Nasal cavity respiratory epithelium epithelial cell of viscerocranial mucosa (primary cell): ENCODE measurements at places on chromosomes 3 and 15. TPM values are rescaled to one million over a fixed set of nuclear protein-coding genes. Genes with fewer than 3 reads are reported as not detected.

Gene ACKR4
- total RNA-seq: not detected in 2 replicates

Gene CDHR4
- not detected in 2 replicates for total RNA-seq

Gene GOLGA8N
- total RNA-seq: 1.4 and 3.1 TPM in 2 replicates

Gene AMIGO3
- not detected in 2 replicates for total RNA-seq

Gene APH1B
- 4.0 and 4.1 TPM in 2 replicates for total RNA-seq

Gene NEDD4
- total RNA-seq: 74.7 and 78.6 TPM in 2 replicates

Gene GPR156
- under 0.01 and 0.14 TPM in 2 replicates for total RNA-seq

Gene RBM5
- 103 and 202 TPM in 2 replicates for total RNA-seq

Gene CPNE9
- total RNA-seq: not detected in 2 replicates

Gene NMNAT3
- total RNA-seq: 6.8 and 10.6 TPM in 2 replicates

Gene RPL35A
- total RNA-seq: 444 and 783 TPM in 2 replicates

Gene IMPG2
- total RNA-seq: under 0.01 and 0.14 TPM in 2 replicates

Gene SLC22A14
- total RNA-seq: 0.34 and 0.57 TPM in 2 replicates

Gene MYO5A
- 56.9 and 60.5 TPM in 2 replicates for total RNA-seq

Gene CD80
- total RNA-seq: not detected in 2 replicates

Gene GALNT15
- 0.07 and 0.34 TPM in 2 replicates for total RNA-seq

Gene APOD
- 0.34 and 3.2 TPM in 2 replicates for total RNA-seq

Gene IGSF10
- total RNA-seq: under 0.01 TPM in 2 replicates

Gene UCN2
- 2.4 and 12.2 TPM in 2 replicates for total RNA-seq

Gene POLQ
- total RNA-seq: 0.50 and 1.0 TPM in 2 replicates

Gene RARRES1
- total RNA-seq: 1.4 TPM in 1 of 2 replicates, not detected in the other

Gene TRAT1
- total RNA-seq: not detected in 2 replicates

Gene PRSS50
- under 0.01 TPM in 1 of 2 replicates, not detected in the other for total RNA-seq

Gene SPSB4
- total RNA-seq: 0.34 TPM in 1 of 2 replicates, not detected in the other

Gene P3H2
- total RNA-seq: 9.5 and 14.0 TPM in 2 replicates

Gene ALG1L2
- not detected in 2 replicates for total RNA-seq

Gene EID1
- 70.7 and 73.7 TPM in 2 replicates for total RNA-seq

Gene C3orf22
- not detected in 2 replicates for total RNA-seq

Gene TMC3
- not detected in 2 replicates for total RNA-seq

Gene FILIP1L
- 2.7 and 8.5 TPM in 2 replicates for total RNA-seq

Gene KIF7
- total RNA-seq: 2.0 and 2.7 TPM in 2 replicates

Gene GJD2
- not detected in 2 replicates for total RNA-seq

Gene NANOGP8
- total RNA-seq: 0.07 TPM in 1 of 2 replicates, not detected in the other

Gene ALCAM
- total RNA-seq: 178 and 349 TPM in 2 replicates

Gene CRYBG3
- total RNA-seq: 17.8 and 32.2 TPM in 2 replicates

Gene ANKRD34C
- not detected in 2 replicates for total RNA-seq

Gene NEK11
- total RNA-seq: 4.4 and 8.0 TPM in 2 replicates

Gene PRICKLE2
- total RNA-seq: 2.4 and 29.0 TPM in 2 replicates

Gene C2CD4B
- under 0.01 and 0.28 TPM in 2 replicates for total RNA-seq

Gene WDR76
- 1.4 and 1.6 TPM in 2 replicates for total RNA-seq

Gene RTP4
- total RNA-seq: under 0.01 and 1.1 TPM in 2 replicates

Gene CCR8
- not detected in 2 replicates for total RNA-seq

Gene TPRG1
- 0.34 and 1.3 TPM in 2 replicates for total RNA-seq

Gene AAGAB
- 74.2 and 96.0 TPM in 2 replicates for total RNA-seq

Gene KCNMB3
- total RNA-seq: 0.34 and 1.1 TPM in 2 replicates

Gene GMNC
- total RNA-seq: under 0.01 TPM in 1 of 2 replicates, not detected in the other

Gene TGM4
- 0.28 and 0.34 TPM in 2 replicates for total RNA-seq

Gene ECE2
- total RNA-seq: not detected in 2 replicates

Gene CLSTN2
- under 0.01 and 0.21 TPM in 2 replicates for total RNA-seq

Gene KBTBD8
- total RNA-seq: 3.3 and 4.1 TPM in 2 replicates

Gene ISLR2
- total RNA-seq: under 0.01 and 0.14 TPM in 2 replicates

Gene ERICH6
- not detected in 2 replicates for total RNA-seq

Gene MESP2
- total RNA-seq: 0.21 and 0.34 TPM in 2 replicates

Gene CIAO2A
- total RNA-seq: 41.7 and 62.2 TPM in 2 replicates

Gene FBXW12
- not detected in 2 replicates for total RNA-seq

Gene CFAP20DC
- total RNA-seq: 9.4 and 10.9 TPM in 2 replicates

Gene POPDC2
- total RNA-seq: 0.28 and 0.34 TPM in 2 replicates

Gene C15orf40
- total RNA-seq: 7.8 and 11.6 TPM in 2 replicates
